ENCODE measurements at places on chromosomes 12 and 14.

- peak; percentile 51 for DNase-seq
Observed at GRCh38 chr14:73762375-73762822, 48.2 kb upstream of the PNMA1 start.

- DNase-seq = no peak
Observed at GRCh38 chr12:52230364-52231281, 2.4 kb upstream of the KRT7 start.

DNA sequence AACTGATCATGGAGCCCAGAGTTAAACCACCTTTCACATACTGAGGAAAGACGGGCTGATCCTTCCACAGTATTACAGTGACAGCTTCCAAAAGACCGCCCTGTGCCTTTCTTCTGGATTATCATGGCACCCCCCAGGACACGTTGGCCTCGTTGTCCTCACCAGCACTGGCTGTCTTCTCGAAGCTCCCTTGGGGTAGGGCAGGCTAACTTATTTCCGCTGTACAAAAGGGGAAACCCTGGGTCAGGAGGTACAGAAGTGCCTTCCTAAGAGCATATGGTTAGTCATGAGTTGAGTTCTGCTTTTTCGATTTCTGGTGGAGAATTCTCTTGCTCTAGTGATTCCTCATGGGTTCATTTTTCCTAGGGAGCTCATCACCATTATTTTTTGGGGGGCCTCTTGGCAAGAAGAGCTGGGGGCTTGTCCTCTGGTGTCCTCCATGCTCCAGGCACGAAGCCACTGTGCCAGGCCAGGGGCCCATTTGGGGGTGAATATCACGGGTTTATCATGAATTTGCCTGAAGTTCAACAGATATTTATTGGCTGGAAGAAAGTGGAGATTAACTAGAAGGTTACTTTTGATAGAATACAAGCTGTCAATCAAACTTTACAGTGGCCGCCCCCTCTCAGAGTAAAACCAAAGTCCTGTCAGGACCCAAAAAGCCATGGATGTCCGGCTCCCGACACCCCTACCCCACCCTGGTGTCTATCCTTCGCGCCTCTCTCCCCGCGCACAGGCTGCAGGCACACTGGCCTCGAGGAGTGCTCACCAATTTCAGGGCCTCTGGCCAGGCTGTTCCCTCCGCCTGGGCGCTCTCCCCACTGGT is 8.8 kb upstream of the TRAF3 start:
- DNase-seq = no peak

GRCh38 chr14:65425885-65426284 is 13.4 kb downstream of the FUT8 start:
- no peak for DNase-seq

- DNase-seq = no peak
Observed at GRCh38 chr14:22026527-22026926, 352.9 kb upstream of the OR4E1 start.

GRCh38 chr12:55729819-55730818 is 1.3 kb upstream of the CD63 start:
- peak; percentile 44 for DNase-seq

DNA sequence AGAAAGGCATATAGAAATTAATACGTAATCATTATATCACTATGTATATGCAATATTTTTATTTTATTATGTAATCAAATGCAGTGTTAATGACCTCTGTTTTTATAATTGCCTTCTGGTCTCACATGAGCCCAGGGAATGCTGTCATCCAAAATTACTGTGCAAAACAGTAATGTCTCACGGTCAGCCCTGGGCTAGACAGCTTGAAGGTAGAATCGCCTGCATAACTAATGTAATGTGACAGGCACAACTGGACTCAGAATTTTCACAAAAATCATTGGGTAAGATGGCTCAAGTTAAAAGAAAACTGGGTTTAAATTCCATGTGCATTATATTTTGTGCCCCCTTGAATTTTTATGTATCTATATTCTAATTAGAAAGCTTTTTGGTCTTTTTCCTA is 293.3 kb downstream of the PPFIA2 start:
- no peak for DNase-seq

GRCh38 chr12:94603434-94604365 is 46.7 kb downstream of the TMCC3 start:
- DNase-seq = no peak

DNA sequence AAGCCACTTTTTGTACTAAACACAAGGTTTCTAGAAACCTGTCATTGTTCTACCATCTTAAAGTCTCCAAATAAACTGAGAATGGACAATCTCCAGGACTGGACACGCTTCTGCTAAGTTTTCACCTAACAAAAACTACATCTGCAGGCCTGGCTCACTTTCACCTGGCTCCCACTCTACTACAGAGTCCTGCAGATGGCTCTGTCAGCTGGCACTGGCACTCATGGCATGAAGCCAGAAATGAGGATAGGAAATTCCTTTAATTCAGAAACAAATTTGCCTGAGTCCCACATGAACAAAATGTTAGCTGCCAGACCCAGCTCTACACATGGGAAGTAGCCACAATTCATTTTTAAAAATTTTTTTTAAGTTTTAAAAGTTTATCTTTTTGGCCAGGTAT is 42.1 kb downstream of the STXBP6 start:
- peak; percentile 7 for DNase-seq

- peak; percentile 58 for DNase-seq
Observed at GRCh38 chr12:87509237-87509820, 519.9 kb downstream of the C12orf50 start.

DNA sequence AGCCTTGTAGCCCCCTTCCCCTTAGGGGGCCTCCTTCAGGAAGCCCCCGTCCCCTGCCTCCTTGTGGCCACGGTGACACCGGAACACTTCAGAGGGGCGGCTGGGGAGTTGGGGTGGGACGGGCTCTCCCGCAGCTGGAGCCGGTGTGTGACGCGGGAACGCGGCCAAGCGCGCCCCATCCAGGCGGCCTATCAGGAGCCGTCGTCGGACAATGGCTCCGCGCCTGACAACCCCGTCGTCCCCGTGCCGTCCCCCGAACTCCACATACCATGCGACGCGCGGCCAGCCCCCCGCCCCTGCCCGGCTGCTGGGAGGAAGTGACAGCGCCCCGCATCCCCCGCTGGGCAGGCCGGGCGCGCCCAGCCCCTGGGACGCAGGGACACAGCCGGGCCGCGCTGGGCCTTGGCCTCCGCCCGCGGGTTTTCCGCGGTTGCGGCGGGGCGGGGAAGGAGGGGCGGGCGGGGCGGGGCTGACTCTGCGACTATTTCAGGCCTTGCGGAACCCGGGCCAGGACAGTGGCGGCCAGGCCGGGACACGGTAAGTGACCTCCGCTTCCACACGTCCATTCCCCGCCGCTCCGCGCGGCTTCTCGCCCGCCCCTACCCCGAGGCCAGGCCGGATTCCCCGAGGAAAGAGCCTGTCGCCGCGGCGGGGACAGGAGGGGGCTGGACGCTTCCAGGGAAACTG is at the start of gene TNFAIP2:
TSS of gene TNFAIP2 (plus strand) at position 515 of the 687 bp plus-strand sequence. CDS start 2,997 bp downstream, outside the sequence.
- DNase-seq = peak; percentile 36

DNA sequence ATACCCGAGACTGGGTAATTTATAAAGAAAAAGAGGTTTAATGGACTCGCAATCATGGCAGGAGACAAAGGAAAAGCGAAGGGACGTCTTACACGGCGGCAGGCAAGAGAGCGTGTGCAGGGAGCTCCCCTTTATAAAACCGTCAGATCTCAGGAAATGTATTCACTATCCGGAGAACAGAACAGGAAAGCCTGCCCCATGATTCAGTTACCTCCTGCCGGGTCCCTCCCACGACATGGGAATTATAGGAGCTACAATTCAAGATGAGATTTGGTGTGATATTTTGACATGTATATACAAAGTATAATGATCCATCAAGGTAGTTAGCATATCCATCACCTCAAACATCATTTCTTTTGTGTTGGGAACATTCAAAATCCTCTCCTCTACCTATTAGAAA is 2.3 kb upstream of the CDCA4 start:
- DNase-seq = no peak

- DNase-seq = no peak
Observed at GRCh38 chr14:70190156-70190555, 1.4 kb upstream of the SLC8A3 start.

DNA sequence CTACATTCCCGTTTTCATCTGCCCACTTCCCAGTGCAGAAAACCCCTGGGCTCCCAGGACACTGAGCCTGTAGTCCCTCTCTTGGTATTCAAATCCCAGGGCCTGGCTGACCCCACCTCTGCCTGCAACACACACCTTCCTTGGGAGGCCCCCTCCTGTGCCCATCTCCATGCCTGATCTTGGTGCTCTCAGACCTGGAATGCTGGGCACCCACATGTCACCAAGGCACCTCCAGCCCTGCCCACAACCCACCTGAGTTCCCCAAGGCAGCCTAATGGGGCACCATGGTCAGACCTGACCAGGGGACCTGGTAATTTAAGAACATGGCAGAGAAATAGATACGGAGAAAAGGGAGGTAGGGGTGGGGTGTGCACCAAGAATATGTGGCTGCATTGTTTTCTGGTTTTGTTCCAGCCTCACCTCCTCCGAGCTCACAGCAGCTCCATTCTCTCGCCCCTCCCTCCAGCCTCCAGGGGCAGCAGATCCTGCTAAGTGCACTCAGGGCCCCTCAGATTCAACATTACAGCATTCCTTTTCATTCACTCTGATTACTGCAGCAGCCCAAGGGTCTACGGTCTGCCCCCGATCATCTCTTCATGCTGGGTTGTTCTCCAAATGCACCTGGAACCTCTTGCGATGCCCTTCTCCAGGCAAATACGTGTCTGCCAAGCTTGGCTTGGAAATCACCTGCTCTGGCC is 9.2 kb upstream of the HSP90AA1 start:
- DNase-seq = no peak

GRCh38 chr12:45568808-45569207 is 160.7 kb upstream of the ARID2 start:
- DNase-seq = no peak

GRCh38 chr12:76569685-76570604 is 10.4 kb upstream of the OSBPL8 start:
- no peak for DNase-seq

GRCh38 chr14:103033681-103034096 is 23.7 kb downstream of the CDC42BPB start:
- DNase-seq = no peak

DNA sequence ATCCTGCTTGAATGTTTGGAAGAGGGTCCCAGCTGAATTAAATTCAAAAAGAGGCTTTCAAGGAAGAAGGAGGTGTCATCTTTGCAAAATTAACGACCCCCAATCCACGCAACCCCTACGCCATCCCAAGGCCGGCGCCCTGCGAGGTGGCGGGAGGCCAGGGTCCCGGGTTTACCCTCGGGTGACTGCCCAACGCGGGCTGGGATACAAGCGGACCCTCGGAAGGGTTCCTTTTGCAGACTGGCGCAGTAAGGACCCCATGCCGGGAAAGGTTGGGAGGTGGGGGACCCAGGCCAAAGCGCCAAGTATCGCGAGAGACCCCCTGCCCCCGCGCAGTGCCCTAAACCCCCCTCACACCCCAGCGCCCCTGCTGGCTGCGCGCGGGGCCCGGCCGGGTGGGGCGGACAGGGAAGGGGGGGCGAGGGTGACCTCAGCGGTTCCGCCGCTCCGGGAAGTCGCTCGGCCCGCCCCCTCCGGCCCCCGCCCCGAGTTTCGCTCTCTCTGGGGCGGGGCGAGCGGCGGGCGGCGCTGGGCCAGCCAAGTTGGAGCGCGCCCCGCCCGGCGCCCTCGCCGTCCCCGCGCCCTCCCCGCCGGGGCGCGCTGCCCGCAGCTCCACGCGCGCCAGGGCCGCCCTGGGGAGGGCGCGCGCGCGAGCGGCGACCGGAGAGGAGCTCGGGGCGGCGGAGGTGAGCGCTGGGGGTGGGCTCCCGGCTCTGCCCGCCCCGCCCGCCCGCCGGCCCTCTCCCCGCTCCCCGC is 708 bp upstream of the ZBTB42 start:
- DNase-seq = no peak

- DNase-seq = no peak
Observed at GRCh38 chr14:99691111-99691885, 7.2 kb downstream of the CYP46A1 start.

GRCh38 chr14:103385929-103386712 is 906 bp downstream of the MARK3 start:
- peak; percentile 10 for DNase-seq

DNA sequence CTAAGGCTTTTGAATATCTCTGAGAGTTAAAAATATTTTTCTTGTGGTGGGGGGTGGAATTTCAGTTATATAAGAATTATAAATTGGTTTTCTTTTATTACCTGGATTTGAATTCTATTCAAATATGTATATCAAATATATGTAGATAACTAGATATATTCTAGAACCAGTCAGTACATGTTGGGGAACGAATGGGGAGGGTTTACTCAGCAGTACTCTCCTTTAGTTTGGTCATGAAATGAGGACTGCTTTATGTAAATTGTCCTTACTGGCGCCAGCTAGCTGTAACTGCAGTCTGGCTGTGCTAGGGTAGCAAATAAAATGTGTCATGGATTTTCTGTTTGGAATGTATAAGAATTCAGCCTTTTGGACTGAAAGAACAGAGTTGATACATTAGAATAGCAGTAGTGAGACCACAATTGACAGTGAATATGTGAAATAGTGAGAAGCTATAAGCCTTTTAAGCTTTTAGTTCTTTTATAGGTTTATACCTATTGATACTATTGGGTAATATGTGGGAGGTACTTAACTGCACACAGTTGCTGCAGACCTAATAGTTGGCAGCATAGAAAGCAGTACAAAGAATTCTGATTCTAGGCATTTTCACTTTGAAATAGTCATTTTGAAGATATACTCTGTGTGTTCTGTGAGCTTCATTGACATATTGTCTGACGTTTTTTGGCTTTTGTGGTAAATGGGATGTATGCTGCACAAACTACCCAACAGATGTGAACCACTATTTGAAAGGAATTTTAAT is 29.0 kb downstream of the ATF7IP start:
- peak; percentile 25 for DNase-seq

GRCh38 chr12:89700191-89700810 is 8.3 kb downstream of the ATP2B1 start:
- DNase-seq = no peak

GRCh38 chr12:102297412-102297811 is 99.8 kb upstream of the PMCH start:
- DNase-seq = no peak

GRCh38 chr12:10140001-10140400 is 10.0 kb upstream of the CLEC7A start:
- DNase-seq = no peak

DNA sequence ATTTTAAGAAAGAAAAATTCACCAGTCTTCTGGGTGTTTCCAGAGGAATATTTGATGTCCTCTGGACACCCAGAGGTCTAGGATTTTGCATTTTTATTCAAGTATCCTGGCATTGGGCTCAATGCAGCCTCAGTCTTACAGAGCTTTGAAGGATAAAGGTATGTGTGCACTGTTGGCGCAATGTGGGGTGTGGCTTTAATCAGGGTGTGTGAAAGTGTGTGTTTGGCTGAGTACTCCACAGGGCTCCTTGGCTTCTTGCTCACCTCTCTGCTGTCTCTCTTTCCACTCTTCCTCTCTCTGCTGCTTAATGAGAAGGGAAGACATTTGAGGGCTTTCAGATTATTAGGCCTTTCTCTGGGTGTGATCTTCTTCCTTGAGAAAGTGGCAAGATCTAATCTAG is 193.3 kb upstream of the CCND2 start:
- no peak for DNase-seq
